ENCODE measurements at places on chromosomes 2 and 18.

DNA sequence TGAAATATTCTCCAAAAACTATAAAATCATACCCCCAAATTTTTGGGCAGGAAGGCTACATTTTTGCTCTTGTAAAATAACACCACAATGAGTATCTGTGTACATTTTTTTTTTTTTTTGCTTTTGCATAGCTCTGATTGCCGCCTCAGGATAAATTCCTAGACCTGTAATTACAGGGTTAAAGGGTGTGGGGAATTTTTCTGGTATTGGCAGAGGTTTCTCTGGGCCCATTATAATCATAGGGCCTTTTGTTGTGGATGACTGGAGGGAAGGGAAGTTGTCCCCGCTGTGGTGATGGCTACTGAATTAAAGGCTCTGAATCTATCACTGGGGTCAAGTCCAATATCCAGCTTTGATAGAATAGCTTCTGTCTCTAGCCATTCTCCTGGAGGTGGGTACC lies 26.6 kb downstream of the CCDC195 start:
- no peak for DNase-seq

DNA sequence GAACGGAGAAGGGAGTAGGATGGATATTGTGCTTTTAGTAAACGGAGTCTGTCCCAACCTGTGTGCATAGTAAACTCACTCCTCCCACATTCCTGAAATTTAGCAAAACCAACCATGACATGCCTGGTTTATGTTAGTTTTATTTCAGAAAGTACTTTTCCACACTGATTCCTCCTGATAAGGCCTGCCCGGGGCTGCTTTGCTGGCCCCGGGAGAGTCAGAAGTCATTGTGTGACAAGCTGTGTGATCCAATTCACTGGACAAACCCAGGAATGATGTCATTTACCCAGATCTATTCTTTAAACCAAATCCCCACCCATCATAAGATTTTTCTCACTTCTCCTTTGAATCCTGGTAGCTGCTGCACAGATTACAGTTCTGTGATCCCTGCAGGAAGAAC lies 109.0 kb downstream of the SETBP1 start:
- no peak for DNase-seq

DNA sequence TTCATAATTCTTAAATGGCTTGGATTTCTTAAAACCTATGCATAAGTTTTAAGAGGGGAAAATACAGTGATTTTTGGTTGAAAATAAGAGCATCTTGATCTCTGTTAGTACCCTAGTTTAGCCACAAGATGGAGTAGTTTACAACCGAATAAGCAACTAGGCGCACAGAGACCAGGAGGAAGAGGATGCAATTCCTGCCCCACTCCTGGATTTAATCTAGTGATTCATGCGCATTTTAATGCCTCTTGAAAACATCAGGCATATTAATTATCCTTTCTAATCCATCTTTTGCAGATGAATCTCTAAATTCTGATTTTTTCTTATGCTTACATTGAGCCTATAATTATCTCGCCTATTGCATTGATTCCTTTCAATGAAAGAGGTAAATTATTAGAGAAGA lies 76.7 kb downstream of the MRPS9 start:
- no peak for DNase-seq

DNA sequence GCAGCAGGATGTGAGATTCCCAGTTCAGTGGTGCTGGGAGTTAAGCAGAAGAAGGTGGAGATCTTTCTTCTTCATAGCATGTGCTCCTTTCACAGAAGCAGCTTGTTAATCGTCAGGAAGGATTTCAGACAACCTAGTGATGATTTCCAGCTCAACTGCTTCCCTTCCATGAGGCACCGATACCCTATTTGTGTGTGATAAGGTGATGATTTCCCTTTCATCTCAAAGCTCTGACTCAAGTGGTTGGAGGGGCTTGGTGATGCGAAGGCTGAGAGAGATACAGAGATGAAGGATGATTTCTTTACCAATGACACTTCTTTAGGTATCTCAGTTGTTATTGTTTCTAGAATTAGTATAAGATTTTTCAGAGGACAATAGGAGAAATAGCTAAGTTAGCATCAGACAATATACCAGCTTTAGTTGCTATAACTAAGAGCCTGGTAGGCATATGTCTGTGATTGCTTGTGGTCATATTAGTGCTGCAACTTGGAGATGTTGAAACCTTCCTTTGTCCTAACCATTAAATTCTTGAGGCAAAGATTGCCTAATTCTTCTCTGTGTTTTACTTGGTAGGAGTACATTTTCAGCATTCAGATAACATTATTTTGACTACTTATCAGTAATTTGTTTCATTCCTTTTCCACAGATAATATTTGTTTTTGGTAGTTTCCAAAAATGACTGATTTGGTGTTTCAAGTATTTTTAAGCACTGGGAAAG lies 111.3 kb downstream of the PLCL1 start:
- DNase-seq, result no peak

DNA sequence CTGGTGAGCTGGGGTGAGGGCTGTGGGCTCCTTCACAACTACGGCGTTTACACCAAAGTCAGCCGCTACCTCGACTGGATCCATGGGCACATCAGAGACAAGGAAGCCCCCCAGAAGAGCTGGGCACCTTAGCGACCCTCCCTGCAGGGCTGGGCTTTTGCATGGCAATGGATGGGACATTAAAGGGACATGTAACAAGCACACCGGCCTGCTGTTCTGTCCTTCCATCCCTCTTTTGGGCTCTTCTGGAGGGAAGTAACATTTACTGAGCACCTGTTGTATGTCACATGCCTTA lies 10.5 kb downstream of the PROC start:
- DNase-seq, result no peak

- no peak for DNase-seq
Observed at GRCh38 chr2:170176212-170176611, 1.7 kb upstream of the MYO3B start.

DNA sequence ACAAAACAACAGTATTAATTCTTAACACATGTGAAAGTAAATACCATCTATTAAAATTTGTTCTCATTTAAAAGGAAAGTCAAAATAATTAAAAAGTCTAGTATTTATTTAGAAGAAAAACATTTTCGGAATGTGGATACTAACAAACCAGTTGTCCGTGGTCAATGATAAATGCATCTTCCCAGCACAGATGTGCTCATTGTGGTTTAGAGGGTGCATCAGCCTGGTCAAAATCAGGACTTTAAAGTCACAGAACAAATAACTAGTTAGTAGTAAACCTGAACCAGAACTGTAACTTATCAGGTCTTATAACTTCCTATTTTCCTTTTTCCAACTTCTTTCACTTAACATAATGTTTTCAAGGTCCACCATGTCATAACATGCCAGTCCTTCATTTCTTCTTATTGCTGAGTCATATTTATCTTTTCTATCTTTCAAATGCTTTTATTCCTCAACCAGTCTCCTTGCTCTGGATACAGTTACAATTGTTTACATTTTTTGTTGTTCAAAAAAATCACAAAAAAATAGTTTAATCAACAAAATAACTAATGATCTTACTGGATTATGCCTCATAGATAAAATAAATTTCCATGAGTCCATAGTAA lies 55.8 kb downstream of the ID2 start:
- DNase-seq, result no peak

DNA sequence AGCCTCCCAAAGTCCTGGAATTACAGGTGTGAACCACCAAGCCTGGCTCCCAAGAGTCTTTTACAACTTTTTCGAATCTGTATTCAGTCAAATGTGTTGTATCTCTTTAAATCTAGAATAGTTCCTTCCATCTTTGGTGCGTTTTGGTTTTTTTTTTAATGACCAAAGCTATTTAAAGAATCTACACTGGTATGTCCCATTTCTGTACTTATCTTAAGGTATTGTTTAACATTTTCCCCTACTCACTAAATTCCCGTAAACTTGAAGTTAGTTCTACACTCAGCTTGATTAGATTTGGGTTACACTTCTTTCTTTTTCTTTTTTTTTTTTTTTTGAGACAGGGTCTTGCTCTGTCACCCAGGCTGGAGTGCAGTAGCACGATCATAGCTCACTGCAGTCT lies 63.8 kb downstream of the TMEM237 start:
- DNase-seq, result no peak

- peak; percentile 59 for DNase-seq
Observed at GRCh38 chr2:85066874-85067351, 66.3 kb upstream of the TCF7L1 start.

GRCh38 chr2:240432820-240433801 lies 2.4 kb upstream of the GPC1 start:
- DNase-seq, result peak; percentile 51

DNA sequence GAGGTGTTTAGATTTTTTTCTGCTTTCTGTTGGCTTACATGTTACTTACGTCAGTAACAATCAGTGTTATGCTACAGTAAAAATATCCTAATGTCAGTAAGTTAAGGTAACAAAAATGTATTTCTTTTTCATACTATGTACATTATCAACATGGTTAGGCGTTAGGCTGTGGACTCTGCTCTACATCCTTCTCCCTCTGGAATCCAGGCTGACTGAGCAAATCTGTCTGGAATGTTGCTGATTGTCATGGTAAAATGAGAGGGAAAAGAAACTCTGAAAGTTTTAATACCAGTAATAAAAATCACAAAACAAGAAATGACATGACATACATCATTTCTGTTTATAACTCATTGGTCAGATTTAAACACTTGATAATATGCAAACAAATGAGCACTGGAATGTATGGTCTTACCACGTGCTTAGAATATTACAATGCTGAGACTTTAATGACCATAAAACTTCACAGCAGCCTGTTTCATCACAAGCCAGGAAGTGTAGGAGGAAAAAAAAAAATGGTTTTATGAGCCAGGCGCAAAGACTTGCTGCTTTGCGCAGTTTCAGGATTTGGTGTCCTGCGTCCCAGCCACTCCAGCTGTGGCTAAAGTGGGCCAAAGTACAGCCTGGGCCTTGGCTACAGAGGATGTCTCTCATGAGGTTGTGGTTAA lies 252.4 kb downstream of the FSIP2 start:
- DNase-seq, result no peak

GRCh38 chr2:240351826-240352426 lies 83.5 kb upstream of the GPC1 start:
- DNase-seq, result peak; percentile 25

DNA sequence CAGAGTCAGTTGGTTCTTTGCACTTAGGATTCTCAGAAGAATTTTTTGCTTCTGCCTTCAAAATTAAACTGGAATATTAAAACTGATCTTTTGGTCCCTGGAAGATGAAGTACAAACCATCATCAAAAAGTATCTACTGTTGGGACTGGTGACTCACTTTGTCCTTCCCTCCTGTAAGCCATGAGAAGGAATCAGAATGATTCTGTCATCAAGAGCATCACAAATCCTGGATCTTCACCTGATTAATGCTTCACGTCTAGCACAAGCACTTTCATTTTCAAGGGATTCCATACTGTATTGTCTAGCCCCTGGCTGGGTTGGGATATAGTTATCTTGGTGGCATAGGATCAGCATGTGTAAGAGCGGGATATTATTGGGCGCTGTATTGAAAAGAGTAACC lies 69.3 kb upstream of the CYP1B1 start:
- no peak for DNase-seq

DNA sequence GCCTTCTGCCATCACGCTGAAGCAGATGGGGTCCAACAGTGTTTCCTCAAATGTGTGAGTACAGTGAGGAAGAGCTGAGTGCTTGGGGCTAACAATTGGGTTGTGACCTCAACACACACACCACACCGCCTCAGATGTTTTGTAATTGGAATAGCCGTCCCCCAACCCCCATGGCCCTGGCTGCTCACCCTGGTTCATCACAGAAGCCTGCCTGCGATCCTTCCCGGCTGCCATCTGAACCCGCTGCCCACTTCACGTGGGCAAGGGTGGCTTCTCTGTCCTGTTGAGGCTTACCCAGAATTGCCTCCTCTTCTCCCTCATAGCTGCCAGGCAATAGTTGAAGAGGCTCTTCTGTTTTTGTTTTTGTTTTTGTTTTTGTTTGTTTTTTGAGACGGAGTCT lies 44.1 kb downstream of the TGOLN2 start:
- no peak for DNase-seq

DNA sequence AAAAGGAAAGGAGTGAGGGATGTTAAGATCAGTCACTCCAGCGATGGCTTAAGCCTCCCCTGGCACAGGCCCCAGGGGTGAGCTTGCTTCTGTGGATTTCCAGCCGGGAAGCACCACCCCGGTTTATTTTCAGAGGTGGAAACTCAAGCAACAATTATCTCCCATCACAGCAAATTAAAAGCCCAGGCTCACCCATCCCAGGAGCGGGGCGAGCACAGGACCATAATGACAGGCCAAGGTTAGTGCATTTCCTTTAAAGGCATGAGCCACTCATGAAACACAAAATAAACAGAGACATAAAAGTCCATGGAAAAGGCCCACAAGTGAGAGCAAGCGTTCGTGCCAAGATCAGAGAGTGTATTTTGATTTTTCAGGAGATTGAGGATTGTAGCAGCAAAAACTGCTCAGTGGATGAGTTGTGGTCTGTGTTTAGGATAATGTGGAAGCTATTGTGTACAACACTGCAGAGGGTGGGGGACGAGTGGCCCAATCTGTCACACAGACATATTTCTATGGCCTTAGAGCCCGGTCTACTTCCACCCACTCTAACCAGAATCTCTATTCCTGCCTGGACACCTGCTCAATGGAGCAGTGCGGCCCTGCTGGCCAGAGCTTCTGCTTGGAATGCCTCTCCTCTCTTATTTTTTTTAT lies 111.4 kb upstream of the CDC42EP3 start:
- no peak for DNase-seq

DNA sequence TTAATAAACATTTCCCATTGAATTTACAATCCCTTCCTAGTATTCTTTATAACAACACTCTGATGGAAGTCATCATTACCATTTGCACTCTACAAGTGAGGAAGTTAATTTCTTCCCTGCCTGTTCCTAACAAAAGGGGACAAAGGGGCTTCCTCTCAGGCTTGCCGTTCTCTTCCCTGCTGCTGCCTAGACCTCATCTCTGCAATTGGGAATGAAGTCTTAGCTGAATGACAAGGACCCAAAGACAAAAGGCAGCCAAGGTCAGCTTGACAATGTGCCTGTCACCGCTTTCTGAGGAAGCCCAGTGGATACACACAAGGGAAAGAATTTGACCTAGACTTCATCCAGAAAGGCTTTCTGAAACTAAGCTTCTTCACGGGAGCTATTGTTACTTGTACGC lies 416.4 kb downstream of the CMPK2 start:
- no peak for DNase-seq

GRCh38 chr2:116317111-116317510 lies 1497.4 kb upstream of the DDX18 start:
- no peak for DNase-seq

Data from ovary (tissue), 10 donors.